Vein endothelial cell (primary cell): ENCODE measurements at places on chromosomes 1 and 21. TPM values are rescaled to one million over a fixed set of nuclear protein-coding genes. Genes with fewer than 3 reads are reported as not detected.

The ARHGAP30 gene
- not detected in 2 replicates for total RNA-seq

The HSF2BP gene
- total RNA-seq, result 1.1 and 2.0 TPM in 2 replicates

The LRRC71 gene
- total RNA-seq, result 0.19 and 0.33 TPM in 2 replicates

The BLACAT1 gene
- total RNA-seq, result under 0.01 and 0.29 TPM in 2 replicates

The ERG gene
- 153 and 170 TPM in 2 replicates for total RNA-seq

The FCGR1A gene
- not detected in 2 replicates for total RNA-seq

The HTR6 gene
- under 0.01 TPM in 1 of 2 replicates, not detected in the other for total RNA-seq

The CCDC27 gene
- not detected in 2 replicates for total RNA-seq

The UBXN10 gene
- under 0.01 TPM in 1 of 2 replicates, not detected in the other for total RNA-seq

The DEPDC1 gene
- total RNA-seq, result 7.8 and 24.0 TPM in 2 replicates

The UBE2U gene
- total RNA-seq, result not detected in 2 replicates

The STYXL2 gene
- total RNA-seq, result not detected in 2 replicates
